ENCODE measurements at places on chromosomes 6 and 20. TPM values are rescaled to one million over a fixed set of nuclear protein-coding genes. Genes with fewer than 3 reads are reported as not detected.

DNA sequence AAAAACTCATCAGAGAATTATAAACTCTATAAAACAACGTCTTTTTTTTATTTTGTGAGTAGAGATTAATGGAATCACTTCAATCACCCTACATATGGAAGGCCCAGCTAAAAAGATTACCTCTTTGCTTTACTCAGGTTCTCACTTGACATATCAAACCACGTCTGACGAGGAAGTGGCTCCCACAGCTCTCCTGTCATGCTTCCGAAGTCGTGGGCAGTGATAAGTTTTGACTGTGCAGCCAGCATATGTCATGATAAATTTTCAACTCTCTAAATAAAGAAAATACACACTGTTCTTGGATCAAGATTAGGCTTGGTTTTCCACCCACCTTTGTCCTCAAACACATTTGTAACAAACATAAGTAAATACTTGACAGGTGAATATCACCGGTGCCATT lies 279.5 kb upstream of the RNF217 start:
- DNase-seq: no peak

DNA sequence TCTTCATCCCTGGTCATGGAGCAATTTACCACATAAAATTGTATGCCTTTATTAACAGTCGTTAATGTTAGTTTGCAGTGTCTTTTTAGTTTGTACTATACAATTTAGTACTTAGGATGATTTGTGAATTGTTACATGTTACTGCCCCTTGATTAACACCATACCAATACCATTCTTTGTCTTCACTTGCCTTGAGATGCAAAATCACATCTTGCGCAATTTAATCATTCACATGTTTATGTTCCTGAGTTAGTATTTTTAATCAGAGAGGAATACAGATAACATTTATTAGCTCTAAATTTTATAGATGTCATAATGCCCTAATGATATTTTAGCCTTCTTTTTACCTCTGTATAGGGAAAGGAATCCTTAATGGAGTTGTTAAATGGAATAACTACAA lies 114.1 kb downstream of the SCAF8 start:
- DNase-seq: no peak

GRCh38 chr6:16947375-16948015 lies 154.4 kb upstream of the STMND1 start:
- DNase-seq: no peak

WFDC2 gene
- 188 TPM for total RNA-seq

NUP153 gene
- 50.3 TPM for total RNA-seq

DNA sequence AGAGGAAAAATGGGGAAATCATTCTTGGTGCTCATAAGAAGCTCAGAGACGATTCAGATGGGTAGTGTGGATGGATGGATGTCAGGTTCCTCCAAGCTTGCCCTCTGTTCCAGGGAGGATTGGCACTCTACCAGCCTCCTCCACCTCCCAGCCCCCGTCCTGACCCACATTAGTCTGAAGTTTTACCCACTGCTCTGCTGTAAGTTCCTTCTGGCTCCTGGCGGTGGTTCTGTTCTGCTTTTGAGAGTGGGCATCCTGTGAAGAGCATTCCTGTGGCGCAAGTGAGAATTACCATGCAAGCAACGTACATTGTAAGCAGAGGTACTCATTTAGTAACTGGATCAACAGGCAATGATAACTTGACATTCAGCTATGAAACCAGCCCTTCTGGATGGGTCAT lies 103.4 kb downstream of the SYNDIG1 start:
- DNase-seq: no peak

Measured in progenitor cell of endocrine pancreas (in vitro differentiated cells).